ENCODE measurements at places on chromosomes 4 and X.
A peak's percentile ranks its signal among the peaks of the same experiment; 100 is the strongest.

DNA sequence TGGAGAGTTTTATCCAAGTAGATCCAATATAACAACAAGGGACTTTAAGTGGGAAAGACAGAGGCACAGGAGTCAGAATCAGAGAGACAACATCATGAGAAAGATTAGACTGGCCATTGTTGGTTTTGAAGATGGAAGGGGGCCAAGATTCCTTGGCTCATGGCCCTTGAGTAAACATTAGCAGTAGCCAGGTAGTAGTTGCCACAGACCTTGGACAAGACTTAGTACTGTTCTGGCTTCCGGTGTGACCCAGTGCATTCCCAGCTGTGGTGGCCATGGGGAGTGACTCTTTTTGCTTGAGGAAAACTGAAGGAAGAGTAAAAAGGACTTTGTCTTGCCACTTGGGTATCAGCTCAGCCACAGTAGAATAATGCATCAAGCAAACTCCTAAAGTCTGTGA, 462.2 kb upstream of the CPXCR1 start:
- DNase-seq: peak; percentile 45

DNA sequence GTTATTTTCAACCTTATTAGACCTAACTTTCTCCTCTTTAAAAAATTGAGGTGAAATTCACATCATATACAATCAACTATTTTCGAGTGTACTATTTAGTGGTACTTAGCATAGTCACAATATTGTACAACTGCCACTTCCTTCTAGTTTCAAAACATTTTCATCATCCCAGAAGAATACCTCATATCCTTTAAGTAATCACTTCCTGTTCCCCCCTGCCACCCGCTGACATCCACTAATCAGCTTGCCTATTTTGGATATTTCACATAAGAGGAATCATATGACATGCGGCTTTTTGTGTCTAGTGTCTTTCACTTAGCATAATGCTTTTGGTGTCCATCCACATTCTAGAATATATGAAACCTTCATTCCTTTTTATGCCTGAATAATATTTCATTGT, 10.0 kb upstream of the PPA2 start:
- DNase-seq: no peak

- DNase-seq: no peak
Observed at GRCh38 chr4:14078326-14078725, 450.8 kb upstream of the BOD1L1 start.

- DNase-seq: no peak
Observed at GRCh38 chrX:124005228-124005627, 43.7 kb downstream of the STAG2 start.

DNA sequence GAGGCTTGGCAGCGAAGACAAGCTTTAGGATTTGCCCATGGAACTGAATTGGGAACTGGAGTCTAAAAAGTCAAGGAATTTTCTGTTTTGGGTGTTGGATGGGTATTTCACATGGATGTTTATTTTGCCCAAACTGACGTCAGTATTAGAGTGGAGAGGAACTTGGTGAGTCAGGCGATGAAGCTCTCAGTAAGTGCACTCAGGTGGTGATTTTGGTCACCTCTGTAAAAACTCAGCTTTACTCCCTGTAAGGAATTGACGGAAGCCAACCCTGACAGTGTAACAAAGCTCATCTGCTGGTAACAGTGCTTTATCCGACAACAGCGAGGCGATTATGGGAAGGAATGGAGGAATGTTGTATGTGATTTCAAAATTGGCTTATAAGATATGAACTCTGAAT, 77.0 kb upstream of the PGRMC2 start:
- no peak for DNase-seq

DNA sequence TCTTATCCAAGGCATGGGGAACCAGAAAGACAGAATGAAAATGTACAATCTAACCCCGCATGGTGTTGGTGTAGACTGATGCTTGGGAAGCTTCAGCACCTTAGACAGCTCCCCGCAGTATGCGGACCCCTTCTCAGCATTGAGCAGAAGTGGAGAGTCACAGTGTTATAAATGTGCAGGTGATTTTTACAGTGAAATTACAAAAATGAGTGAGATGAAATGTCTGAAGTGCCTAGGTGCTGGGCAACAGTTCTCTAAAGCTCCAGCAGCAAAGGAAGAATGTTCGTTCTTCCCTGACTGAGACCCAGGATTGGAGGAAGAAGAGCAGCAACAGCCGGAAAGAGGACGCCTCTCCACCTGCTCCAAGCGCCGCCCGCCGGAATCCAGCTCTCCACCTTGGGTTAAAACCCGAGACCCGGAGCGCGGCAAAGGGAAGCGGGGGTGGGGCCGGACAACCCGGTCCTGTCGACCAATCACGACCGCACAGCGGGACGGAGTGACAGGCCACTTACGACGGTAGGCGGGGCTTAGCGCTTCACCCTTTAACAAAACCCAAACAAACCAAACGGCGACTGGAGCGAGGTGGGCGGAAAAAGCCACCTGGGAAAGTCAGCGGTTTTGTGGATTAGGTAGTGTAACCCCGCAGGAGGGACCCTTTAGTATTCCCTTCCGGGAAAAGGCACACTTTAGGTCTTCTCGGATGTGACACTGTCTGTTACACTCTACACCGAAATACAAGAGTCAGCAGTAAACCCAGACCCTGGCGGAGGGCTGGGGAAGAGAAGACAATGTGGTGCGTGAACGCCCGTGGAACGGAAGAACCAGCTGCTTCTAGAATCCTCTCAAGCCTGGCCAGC, at the start of gene GLRA3:
Gene GLRA3, minus strand, starts transcription at position 403 of the 857 bp plus-strand sequence. CDS start 436 bp downstream, outside the sequence.
- DNase-seq: peak; percentile 75

GRCh38 chr4:98482503-98482846, 175.9 kb downstream of the TSPAN5 start:
- no peak for DNase-seq

DNA sequence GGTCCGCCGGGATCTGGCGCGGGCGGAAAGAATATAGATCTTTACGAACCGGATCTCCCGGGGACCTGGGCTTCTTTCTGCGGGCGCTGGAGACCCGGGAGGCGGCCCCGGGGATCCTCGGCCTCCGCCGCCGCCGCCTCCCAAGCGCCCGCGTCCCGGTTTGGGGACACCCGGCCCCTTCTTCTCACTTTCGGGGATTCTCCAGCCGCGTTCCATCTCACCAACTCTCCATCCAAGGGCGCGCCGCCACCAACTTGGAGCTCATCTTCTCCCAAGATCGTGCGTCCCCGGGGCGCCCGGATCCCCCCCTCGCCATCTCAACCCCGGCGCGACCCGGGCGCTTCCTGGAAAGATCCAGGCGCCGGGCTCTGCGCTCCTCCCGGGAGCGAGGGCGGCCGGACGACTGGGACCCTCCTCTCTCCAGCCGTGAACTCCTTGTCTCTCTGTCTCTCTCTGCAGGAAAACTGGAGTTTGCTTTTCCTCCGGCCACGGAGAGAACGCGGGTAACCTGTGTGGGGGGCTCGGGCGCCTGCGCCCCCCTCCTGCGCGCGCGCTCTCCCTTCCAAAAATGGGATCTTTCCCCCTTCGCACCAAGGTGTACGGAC, 482 bp upstream of the SHOX start:
- DNase-seq: no peak

GRCh38 chrX:41596596-41596995, 92.2 kb upstream of the GPR34 start:
- DNase-seq: no peak

GRCh38 chrX:68203646-68204045, 229.6 kb downstream of the OPHN1 start:
- DNase-seq: no peak

DNA sequence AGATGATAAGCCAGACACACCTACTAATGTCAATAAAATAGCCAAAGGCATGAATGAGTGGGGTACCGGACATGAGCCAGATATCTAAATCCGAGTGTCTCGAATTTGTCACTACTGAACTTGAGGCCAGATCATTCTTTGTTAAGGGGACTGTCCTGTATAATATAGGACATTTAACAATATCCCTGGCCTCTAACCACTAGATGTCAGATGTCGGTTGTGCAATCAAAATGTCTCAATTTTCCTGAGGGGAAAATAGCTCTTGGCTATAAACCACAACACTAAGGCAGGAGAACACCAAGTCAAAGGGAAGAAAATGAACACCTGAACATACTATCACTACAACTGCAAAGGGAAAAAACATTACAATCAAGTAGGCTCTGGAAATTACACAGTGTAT, 154.5 kb downstream of the GPM6A start:
- DNase-seq: no peak

GRCh38 chr4:25320336-25320735, 7.8 kb downstream of the ZCCHC4 start:
- no peak for DNase-seq

DNA sequence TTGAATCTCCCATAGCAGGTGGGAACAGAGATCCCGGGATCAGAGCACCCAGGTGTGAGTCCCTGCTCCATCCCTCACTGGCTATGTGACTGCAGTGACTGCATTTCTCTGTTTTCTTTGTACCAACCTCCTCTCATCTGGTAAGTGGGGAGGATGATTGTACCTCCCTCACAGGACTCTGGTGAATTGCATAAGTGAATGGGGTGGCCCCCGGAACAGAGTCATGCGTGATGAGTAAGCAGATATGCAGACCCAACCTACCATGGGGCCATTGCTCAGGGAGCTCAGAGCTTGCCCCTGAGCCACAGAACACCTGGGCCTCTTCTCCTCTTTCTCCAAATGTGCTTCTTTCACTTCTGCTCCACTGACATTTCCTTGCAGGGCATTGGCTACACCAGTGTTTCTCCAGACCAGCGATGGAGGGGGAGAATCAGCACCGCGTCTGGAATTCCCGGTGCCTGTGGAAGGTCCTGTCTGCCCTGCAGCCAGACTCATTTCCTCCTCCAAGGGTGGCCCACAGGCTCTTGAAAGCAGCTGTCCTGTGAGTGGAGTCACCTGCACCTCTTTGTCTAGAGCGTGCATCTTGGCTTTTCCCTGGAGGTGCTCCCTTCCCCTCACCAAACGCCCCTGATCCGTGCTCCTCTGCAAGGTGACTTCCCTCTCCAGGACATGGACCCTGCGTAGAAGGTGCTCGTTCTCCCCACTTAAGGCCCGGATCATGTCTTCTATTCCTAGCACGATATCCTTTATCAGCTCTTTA, 30.0 kb downstream of the C4orf50 start:
- no peak for DNase-seq

- DNase-seq: no peak
Observed at GRCh38 chrX:112613039-112613438, 66.7 kb downstream of the LHFPL1 start.

DNA sequence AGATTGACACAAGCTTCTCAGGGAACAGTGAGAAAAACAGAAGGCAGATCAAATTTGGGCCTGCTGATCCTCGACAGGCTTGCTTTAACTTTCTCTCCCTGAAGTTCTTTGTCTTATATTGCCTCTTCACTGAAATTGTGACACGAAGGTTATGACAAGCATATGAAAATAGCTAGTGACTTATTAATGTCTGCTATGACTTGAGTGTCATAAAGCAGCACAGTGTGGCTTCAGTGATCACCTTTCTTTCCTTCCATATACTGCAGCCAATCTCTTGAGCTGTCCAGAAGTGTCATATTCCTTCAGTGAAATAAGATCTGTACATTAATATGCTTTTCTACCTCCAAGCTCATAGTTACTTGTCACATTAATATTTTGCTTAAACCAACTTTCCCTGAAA, 870.2 kb downstream of the C4orf33 start:
- DNase-seq: no peak

- DNase-seq: no peak
Observed at GRCh38 chrX:49972328-49972860, 50.0 kb downstream of the CLCN5 start.

- no peak for DNase-seq
Observed at GRCh38 chr4:55725057-55725456, 89.0 kb upstream of the NMU start.

DNA sequence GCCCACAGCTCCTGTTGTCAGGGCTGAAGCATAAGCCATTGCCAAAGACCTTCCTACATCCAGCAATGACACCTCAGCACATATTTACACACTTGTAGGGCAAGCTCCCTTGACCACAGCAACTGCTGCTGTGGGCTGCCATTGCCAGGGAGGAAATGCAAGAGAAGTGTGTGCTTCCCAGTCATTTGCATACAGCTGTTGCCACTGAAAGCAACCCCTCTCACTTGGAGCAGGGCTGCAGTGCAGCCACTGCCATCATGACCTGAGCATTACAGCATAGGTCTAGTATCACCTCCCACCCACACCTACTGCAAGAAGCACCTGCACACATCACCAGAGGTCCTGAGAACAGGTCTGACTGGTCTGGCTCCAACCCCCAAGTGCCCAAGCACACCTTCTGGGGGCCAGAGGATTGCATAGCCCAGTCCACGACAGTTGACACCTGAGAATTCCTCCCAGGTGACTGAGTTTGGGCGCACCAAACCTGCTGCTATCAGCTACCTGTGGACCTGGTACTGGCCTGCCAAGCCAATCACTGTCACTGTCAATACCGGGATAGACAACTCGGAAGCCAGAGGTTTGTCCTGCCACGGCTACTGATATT, 636.5 kb upstream of the SLIT2 start:
- DNase-seq: no peak

DNA sequence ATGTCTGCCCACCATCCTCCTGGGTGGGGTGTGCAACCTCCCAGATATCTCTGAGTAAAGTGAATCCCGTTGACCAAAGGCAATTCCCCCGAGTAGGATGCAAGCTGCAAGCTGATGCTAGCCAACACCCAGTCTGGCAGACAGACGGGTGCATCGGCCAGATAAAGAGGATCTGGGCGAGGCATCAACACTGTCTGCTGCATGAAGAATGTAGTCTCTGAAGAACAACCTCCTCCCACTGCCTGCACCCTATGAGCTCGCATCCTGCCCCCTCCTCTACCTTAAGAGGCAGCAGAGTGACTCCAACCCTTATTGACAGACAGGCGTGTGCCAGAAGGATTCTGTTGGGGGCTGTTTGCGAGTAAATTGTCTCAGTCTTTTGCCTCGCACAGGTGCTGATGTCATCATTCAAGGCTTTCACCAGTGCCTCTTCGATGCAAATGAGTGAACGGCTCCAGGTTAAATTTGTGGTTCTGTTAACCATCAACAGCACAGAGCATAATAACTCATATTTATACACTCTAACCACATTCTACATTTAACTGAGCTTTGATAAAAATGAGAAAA, 546.9 kb downstream of the BCOR start:
- DNase-seq: no peak

DNA sequence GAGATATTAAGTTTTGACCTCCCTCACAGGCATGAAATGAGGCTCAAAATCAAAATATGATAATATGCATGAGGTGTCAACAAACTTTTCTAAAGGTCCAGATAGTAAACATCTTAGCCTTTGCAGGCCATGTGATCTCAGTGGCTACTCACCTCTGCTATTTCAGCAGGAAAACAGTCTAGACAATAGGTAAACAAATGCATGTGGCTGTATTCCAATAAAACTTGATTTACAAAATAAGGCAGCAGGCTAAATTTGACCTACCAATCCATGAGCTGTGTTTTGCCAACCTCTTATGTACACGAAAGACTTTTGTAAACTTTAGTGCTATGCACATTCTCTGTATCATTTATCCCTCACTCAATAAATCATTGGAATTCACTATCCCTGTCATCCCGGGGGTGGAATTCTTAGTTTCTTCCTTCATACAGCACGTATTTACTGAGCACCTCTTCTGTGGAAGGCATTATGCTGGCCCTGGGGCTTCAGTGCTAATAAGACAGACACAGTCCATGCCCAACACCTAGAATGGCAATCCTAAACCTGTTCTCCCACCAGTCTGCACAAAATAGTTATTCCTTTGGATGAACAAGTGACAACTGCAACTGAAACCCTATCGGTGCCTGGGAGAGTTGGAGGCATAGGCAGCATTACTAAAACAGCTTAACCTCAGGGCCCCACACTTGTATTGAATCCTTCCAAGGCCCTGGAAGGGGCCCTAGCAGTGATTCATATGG, 19.9 kb downstream of the MAGEB17 start:
- DNase-seq: no peak

- no peak for DNase-seq
Observed at GRCh38 chr4:184675821-184676492, 26.4 kb downstream of the PRIMPOL start.
